CD4-positive, alpha-beta T cell treated with Interleukin-4 for 4 hours (primary cell): ENCODE measurements at places on chromosomes 7 and 10.

DNA sequence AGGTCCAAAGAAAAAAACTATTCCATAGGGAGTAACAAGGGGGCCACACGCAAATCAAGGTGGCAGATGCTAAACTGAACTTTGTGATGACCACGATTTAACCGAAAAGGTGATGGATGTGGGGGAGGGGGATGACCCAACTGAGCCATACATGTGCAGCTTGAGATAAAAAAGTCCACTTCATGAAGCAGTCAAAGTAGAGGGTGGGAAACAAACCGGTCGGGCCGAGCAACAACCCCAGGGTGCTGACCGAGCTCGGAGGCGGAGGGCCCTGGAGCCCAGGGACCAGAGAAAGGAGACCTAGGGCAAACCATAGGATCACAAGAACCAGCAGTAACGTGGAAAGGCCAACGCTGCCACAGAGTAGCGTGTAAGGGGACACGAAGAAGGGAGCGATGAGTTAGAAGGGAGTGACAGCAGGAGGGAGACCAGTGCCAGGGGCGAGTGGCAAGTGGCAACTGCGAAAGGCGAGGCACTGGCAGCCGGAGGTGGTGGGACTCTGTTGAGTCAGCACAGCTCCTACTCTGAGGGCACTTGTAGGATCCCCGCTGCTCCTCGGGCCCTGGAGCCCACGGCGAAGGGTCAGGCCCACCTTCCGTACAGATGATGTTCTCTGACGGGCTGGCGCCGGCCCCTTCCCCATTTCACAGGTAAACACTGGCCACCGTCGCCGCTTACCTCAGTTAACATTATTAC, 540 bp downstream of the SNX13 start:
- DNase-seq: peak; percentile 35

DNA sequence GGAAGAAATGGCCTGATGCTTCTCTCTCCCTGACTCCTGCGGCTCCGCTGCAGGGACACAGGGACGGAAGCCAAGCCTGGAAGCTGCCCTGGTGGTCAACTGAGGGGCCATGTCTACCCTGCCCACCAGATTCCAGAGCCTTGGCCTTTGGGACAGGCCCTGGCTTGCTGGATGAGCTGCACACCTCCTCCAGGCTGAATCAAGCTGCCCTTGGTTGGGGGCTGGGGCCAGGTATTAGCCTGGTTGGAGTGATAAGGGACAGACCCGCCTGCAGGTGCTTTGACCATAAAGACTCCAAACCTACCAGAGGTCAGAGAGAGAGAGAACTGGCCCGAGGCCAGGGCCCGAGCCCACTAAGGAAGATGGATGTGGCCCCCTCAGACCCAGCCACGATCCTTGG, 30.1 kb downstream of the CRHR2 start:
- no peak for DNase-seq

- no peak for DNase-seq
Observed at GRCh38 chr7:24010495-24010894, 273.5 kb upstream of the NPY start.

GRCh38 chr10:98790817-98791216, 344.1 kb upstream of the HPS1 start:
- DNase-seq: no peak

DNA sequence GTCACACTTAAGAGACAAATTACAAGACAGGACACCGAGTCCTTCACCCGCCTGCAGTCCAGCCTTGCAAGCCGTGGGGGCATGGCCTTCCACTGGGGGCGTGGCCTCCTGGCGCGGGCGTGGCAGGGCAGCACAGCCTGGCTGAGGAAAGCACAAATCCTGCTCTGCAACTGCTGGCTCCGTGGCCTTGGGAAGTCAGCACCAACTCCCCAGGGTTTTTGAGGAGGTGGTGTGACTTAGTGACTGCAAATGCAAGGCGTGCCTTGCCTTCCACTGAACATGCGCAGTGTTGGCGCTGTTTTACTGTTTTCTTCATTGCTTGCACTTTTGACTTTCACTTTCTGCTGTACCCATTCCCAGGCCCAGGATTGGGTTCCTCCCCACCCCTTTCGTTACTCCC, 12.9 kb upstream of the BMS1 start:
- DNase-seq: no peak

DNA sequence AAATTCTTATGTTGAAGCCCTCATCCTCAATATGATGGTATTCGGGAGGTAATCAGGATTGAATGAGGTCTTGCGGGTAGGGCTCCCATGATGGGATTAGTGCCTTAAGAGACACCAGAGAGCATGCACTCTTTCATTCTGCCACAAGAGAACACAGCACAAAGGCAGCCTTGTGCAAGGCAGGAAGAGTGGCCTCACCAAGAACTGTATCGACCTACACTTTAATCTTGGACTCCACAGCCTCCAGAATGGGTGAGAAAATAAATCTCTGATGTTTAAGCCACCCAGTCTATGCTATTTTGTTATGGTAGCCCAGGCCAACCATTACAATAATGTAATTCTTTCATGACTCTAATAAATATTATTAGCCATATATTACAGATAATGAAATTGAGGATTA, 8.4 kb downstream of the SEM1 start:
- DNase-seq: no peak

DNA sequence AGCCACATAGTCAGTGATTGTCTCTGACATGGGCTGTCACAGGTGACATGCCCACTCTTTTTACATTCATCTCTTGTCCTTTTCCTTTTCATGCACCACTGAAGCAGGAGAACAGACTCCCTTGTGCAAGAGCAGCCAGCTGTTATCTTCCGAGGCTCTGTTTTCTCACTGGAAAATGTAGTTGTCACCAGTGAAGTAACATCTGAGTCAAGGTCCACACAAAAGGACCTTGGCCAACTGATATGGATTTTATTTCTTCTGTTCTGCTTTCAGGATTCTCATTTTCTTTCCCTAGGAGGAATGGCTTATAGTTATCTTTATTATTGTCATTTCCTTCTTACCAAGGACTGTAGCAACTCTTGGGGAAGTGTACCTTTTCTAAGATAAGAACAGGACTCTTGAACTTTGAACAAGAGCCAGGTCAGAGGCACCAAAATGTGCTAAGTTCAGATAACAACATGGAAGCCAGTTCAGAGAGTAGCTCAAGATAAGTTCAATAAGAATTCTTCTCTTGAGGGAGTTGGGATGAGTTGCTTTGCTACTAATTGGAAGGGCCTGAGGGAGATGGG, 22.7 kb downstream of the AVPI1 start:
- no peak for DNase-seq

GRCh38 chr10:104446151-104446550, 92.5 kb downstream of the CFAP58 start:
- DNase-seq: no peak

GRCh38 chr7:82284936-82285519, 158.5 kb downstream of the CACNA2D1 start:
- no peak for DNase-seq

GRCh38 chr7:156275292-156275691, 365.3 kb upstream of the RNF32 start:
- DNase-seq: no peak

GRCh38 chr10:92327445-92328433, 36.8 kb downstream of the MARCHF5 start:
- DNase-seq: no peak

DNA sequence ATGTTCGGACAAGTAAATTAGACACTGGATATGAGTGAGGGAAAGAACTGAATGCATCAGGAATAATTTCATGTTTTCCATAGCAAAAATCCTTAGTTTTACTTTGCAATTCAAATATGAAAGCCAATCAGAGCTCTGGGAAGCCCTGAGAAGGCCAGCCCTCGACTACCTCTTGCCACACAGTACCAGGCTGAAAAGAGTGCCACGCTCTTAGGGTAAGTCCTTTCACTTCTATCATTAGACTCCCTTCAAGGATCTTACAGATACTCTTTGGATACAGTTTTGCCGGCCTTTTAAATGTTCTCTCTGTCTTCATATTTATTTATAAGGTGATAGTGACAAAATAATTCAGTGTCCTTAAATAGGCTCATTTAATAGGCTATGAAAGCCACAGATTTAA, 1.9 kb downstream of the COBL start:
- no peak for DNase-seq

GRCh38 chr10:29491918-29492317, 142.9 kb downstream of the SVIL start:
- DNase-seq: no peak

DNA sequence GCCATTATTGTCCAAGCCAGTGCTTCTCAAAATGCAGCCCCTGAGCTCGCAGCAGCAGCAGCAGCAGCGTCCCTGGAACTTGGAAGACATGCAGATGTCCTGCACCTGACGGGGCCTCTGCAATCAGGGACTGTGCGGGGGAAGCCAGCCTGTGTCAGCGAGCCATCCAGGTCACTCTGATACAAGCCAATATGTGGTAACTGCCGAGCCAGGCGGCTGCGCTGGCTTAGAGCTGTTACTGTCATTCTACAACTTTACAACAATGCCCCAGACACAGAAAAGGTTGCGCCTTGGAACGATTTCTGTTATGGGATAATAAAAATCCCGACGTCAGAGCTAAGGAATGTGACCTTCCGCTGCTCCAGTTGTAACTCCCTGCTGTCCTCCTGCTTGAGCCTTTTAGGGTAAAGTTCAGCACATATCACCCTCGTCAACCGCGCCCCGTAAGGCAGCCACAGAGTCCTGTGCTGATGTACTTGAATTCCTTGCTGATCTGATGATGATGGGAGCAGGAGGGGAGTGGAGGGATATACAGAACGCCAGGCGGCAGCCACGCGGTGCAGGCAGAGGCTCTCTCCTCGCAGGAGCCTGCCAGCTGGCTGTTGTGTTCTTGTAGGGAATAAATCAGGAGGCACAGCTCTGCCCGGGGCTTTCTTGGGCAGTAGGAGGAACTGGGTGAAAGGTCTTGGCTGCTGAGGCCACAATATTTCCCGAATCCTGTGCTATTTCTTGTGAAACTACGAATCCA, 20.0 kb upstream of the CRYGN start:
- no peak for DNase-seq

DNA sequence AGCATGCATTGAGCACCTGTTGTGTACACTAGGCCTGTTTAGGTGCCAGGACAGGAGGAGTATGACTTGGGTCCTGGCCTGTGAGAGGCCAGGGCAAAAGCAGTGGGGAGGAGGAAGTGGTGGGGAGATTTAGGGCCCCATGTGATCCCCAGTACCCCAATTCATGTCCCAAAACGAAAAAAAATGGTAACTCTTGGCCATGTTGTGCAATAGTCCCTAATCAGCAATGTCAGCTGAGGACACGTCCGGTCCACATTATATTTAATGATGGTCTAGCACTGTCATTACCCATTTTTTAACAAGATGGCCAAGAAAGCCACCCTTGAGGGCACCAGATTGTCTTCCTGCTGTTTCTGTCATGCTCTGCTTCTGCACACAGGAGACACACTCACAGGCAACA, 142.0 kb upstream of the RET start:
- DNase-seq: no peak

- no peak for DNase-seq
Observed at GRCh38 chr10:73946253-73947145, 35.6 kb downstream of the PLAU start.

GRCh38 chr10:70057306-70057705, 4.7 kb downstream of the MACROH2A2 start:
- no peak for DNase-seq

DNA sequence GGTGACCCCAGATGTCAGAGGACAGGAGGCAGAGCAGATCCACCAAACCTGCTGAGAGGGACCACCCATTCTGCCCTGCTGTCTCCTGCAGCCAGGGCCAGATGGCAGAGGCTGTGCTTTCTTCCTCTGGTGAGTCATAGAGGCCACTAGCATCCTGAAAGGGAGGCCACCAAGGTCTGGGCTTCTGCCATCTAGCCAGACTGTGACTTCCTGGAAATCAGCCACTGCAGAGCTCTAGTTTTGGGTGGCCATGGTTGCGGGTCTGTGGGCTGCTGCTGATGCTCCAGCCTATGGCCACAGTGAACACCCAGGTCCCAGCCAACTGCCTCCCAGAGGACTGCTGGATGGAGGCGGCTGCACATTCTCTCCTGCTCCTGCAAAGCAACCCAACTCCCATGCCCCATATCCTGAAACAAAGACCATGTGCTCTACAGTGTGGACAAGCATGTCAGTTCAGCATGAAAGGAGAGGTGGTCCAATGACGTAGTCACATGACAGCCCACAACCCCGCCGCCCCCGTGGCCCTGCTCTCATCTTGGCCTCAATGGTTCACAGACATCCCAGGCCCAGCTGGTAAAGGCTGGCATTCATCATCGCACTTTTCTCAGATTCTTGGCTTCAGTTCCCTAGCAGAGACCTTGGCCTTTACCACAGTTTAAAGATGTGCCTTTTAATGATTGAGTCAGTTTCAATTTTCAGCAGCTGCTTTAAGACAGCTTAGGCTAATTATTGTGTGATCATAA, 73.9 kb upstream of the CXCL12 start:
- no peak for DNase-seq

- peak; percentile 14 for DNase-seq
Observed at GRCh38 chr7:50661345-50662040, 96.3 kb upstream of the DDC start.

- no peak for DNase-seq
Observed at GRCh38 chr10:133142523-133143199, 17.4 kb upstream of the KNDC1 start.

GRCh38 chr7:127578711-127579275, 6.6 kb downstream of the GCC1 start:
- no peak for DNase-seq

GRCh38 chr7:137836541-137836940, 10.2 kb downstream of the DGKI start:
- no peak for DNase-seq

- no peak for DNase-seq
Observed at GRCh38 chr7:66380272-66380888, 175.2 kb downstream of the TPST1 start.

- DNase-seq: no peak
Observed at GRCh38 chr10:127577376-127578258, 28.5 kb downstream of the NPS start.

DNA sequence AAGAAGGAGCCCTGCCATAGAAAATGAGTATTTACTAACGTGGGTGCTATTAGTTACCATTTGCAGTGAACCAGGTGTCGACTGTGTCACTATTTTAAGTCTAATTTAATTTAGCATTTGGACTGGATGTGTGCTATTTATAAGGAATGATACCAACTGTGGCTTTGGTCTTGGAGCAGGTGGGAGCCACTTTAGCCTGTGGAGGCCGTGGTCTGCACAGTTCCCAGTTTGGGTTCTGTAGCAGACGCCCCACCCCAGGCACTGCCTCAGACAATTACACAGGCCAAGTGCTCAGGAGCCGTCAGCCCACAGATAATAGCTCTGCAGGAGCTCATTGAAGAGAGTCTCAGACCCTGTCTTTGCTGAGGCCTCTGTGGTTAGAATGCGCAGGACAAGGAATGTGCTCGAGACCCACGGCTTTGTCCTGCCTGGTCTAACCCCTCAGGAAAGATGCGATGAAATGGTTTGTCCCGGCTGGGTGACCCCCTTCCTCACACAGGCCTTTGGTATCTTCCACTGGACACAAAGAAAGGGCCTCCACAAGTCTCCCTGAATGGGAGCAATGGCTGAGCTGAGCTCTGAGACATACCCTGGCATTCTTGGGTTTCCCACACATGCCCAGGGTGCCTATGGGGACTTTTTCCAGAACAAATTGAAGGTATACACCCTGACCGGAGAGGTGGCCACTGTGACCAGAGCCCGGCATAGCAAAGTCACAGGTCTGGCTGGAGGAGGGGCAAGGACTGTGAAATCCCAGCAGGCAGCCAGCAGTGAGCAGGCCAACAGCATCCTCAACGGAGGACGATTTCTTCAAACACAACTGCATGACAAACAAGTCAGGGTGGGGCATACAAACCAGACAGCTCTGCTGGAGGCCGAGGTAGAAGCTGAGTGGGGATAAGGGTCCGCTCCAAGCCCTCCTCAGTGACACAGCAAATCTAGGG, 251.2 kb downstream of the ARHGAP12 start:
- DNase-seq: no peak
